ENCODE measurements at places on chromosomes 3 and 15. TPM values are rescaled to one million over a fixed set of nuclear protein-coding genes. Genes with fewer than 3 reads are reported as not detected.

DNA sequence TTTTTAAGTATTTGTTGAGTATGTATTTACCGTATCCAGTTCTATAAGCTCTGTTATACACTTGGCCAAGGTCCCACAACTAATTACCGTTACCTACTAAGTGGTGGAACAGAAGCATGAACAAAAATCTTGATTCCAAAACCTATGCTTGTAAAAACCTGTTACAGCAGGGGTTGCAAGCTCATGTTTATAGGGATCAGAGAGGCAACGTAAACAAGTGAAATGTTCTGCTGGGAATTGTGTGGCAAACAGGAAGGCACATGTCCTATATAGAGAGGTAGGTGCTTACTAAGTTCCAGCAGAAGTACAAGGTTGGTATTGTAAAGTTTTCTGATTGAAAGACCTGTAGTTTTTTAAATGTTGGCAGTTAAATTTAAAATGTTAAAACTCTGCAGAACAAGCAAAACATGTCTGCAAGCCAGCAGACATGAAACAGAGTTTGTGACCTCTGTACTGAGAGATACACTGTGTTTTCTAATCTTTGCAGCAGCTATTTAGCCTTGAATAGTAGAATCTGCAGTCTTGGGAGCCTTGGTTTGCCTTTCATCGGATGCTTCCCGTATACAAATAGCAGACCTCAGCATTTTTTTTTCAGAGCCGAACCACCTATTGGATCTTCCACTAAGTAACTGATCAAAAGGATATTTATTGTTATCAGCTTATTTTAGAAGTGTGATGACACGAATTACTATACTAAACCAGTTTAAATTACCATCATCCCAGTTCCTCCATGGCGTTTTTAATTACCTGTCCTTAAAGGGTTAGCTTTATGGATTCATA is 11.4 kb downstream of the IREB2 start:
- DNase-seq: no peak

DNA sequence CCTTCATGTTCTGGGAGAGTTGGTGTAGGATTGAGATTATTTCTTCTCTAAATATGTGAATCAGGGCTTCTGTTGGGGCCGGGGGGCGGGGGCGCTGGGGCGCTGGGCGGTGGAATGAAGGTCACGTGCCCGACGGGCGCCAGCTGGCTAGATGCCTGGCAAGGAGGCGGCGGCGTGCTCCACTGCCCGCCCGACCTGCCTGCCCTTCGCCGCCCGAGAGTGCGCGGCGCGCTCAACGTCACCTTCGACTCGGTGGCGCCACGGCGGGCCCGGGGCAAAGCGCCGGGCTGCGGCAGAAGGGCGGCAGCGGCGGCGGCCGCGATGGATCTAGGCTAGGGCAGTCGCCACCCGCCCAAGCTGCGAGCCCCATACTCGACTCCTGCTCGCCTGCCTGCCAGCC is 47.0 kb upstream of the LHFPL4 start:
- DNase-seq: peak; percentile 44

GRCh38 chr3:105511031-105511430 is 144.3 kb downstream of the ALCAM start:
- DNase-seq: no peak

- peak; percentile 44 for DNase-seq
Measured at GRCh38 chr15:99717161-99718009, 15.9 kb downstream of the LYSMD4 start.

GRCh38 chr3:151403246-151403645 is 18.7 kb upstream of the P2RY12 start:
- DNase-seq: no peak

DNA sequence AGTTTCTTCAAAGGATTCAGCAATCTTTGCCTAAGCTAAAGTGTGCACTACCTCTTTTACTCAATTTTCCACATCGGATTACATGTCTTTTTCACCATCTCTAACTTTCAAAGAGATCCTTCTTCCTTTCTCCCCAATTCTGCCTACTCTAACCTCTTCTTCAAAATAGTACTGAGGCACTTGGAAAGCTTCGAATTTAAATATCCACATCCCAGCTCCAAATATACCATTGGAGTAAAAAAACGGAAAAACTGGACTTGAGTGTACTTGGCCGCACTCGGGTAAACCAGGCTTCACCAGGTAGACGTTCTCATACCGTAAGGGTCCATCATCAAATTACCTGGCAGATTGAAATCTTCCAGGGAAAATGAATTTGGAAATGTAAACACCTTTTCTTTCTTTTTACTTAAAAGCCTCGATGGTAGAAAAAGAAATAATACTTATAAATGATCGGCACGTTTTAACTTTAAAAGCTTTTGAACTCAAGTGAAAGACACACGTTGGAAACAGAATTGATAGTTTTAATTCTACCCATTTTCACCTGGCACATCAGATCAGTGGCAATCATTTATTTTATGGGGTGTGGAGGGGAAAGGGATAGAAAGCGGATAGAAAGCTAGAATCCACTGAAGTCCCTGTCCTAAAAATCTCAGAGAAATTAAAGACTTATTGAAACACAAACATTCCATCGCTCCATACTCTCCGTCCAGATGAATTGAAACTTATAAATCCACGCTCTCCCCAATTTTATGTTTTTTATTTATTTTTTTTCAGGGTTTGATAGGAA is 8.2 kb upstream of the MEIS2 start:
- DNase-seq: no peak

- no peak for DNase-seq
Measured at GRCh38 chr15:34606545-34606944, 23.1 kb upstream of the GOLGA8B start.

- no peak for DNase-seq
Measured at GRCh38 chr3:65967451-65967850, 71.3 kb downstream of the MAGI1 start.

DNA sequence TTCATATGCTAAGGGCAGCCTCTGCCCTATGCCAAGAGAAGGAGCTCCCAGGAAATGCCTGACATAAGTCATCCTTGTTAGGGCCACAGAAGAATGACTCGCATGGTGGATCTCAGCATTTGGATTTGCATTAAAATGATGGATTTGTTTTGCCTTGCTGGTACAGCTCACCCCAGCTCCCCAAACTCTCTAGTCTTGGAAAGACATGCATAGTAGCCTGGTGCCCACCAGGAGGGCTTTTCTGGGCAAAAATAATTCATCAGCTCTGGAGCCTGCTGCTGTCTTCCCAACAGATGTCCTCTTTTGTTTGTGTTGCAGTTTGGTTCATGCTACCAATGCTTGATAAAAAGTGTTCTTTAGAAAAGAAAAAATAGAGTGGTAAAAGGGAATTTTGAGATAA is 833.0 kb downstream of the AGBL1 start:
- DNase-seq: no peak

DNA sequence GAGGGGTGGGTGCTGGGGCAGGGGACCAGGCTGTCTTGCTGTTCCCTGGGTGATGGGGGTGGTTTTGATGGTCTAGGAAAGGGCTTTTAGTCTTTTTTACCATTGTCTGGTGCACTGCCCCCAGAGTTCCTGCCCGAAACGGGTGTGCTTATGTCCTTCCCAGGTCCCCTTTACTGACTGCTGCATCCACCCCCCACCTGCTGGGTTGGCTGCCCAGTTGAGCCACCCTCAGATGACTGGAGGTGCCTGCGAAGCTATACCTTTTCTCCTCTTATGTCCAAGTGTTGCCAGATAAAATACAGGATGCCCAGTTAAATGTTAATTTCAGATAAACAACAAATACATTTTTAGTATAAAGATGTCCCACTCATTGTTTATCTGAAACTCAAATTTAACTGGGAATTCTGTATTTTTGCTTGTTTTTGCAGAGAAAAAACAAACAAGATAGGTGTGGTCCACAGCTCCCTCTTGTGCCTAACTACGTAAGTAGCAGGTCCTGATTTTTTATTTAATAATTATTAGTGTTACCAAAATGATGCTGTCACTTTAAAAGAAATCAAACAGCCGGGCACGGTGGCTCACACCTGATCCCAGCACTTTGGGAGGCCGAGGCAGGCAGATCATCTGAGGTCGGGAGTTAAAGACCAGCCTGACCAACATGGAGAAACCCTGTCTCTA is 6.1 kb upstream of the RPP14 start:
- DNase-seq: no peak

- DNase-seq: no peak
Measured at GRCh38 chr3:69250014-69250413, 127.6 kb upstream of the LMOD3 start.

GRCh38 chr15:25611603-25612002 is 172.8 kb upstream of the UBE3A start:
- DNase-seq: no peak

Gene LIPC
- polyA plus RNA-seq: 1.1 TPM

Gene HCLS1
- polyA plus RNA-seq: 11.6 TPM

Gene ATP13A5
- polyA plus RNA-seq: not detected

Gene WNT5A
- polyA plus RNA-seq: 10.1 TPM

Gene SRP14
- polyA plus RNA-seq: 451 TPM

Gene KBTBD13
- 0.10 TPM for polyA plus RNA-seq

Data from ovary (tissue), 10 donors.